GM04504 (cell line): ENCODE measurements at places on chromosomes 1 and 21.

DNA sequence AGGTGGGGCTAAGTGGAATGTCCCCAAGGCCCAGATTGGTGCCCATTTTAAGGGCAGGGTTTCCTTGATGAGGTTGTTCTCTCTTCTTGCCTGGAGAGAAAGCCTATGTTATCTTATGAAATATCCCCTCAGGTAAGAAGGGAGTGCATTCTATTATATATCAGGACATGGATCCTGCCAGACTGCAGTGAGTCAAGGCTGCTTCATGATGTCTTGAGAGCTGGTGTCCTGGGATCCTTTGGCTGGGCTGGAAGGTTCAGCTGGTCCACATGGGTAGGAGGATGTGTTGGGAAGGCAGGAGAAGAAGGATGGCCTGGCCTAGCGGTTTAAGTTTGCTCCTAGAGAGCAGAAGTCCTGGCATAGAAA lies 207.6 kb downstream of the ROR1 start:
- no peak for DNase-seq

GRCh38 chr1:223732993-223733798 lies 20.9 kb downstream of the CAPN2 start:
- DNase-seq, result no peak

- no peak for DNase-seq
These were observed 671 bp downstream of the KIF26B start for GRCh38 chr1:245155272-245156040.

DNA sequence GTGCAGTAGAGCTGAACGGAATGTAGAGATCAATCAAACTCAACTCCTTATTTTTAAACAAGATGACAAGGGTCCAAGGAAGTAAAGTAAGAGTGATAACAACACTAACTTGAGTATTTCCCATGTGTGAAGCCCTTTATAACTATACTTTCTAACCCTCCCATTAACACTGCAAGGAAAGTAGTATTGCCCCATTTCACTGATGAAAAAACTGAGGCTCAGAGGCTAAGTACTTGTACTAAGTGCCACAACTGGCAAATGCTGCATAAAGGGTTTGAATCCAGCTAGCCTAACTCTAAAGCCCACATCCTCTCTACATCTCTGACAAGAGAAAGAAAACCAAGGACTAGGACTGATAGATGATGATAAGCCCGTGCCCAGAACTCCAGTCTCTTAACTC lies 8.2 kb upstream of the GJA5 start:
- DNase-seq, result no peak

DNA sequence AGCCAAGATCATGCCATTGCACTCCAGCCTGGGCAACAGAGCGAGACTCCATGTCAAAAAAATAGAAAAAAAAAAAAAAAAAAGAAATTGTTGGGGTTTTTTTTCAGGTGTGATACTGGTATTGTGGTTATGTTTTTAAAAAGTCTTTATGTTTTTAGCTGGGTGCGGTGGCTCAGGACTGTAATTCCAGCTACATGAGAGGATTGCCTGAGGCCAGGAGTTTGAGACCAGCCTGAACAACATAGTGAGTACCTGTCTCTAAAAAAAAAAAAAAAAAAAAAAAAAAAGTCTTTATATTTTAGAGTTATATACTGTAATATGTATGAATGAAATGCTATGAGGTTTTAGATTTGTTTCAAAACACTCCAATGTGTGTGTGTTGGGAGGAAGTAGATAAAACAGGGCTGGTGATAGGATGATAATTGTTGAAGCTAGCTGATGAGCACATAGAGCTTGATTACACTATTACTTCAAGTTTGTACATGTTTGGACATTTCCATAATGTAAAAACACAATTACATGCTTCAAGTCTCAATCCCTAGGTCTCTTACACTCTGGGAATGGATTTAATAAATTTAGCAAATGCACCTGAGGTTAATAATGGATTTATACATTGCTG lies 30.2 kb upstream of the ATP5PO start:
- no peak for DNase-seq
